Stimulated activated CD8-positive, alpha-beta memory T cell treated with anti-CD3 and anti-CD28 coated beads, Interleukin-7, amount 100 ng/mL, for 1 hour (primary cell): ENCODE measurements at places on chromosomes 1 and 21.

- no peak for DNase-seq
Observed at GRCh38 chr1:244768186-244768585, 67.3 kb upstream of the COX20 start.

DNA sequence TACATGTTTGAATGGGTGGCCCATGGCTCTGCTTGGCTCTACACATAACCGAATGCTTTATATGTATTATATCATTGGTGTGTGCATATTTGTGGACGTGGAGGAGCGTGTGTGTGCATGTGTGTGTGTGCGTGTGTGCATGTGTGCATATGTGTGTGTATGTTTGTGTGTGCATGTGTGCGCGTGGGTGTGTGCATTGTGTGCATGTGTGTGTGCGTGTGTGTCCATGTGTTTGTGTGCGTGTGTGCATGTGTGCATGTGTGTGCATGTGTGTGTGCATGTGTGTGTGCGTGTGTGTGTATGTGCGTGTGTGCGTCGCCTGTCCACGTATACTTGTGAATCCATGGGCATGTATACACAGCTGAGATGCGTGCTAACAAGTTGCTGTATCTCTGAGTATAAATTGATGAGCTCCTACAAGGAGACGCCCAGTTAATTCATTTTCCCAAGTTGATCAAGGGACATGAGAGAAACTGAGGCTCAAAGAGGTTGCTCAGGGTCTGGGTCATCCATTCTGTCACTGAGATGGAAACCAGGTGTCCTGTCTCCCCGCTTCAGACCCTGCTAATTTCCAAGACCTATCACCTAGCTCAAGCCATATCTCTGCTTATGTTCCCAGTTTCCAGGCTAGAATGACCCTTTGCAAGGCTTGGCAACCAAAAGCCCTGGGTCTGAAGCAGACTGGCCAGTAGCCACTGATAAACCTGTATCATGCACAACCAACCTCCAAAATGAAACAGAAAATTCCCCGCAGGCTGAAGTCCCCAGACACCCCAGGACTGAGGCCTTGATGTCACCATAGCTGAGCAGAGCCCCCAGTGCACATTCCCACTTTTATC lies 2.8 kb upstream of the CTRC start:
- no peak for DNase-seq

DNA sequence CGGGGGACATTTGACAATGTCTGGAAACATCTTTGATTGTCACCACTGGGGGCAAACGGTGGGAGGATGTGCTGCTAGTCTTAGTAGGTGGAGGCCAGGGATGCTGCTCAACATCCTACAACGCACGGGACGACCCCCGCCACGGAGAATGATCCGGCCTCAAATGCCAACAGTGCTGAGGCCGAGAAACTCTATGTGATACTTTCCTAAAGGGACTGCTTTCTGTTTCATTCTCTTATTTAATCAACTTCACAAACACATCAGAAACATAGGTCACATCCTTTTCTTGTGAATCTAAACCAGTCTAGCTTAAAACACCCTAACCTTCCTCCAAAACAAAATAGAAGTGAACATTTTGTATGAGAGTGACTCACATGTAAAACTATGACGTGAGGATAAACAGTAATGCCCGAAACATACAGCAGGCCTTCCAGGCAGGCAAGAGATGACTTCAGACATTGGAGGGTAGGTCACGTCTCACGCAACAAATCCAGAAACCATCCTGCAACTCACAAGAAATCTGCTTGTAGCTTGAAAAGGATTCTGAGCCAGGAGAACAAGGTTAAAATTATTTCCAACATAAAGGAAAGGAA lies 37.2 kb upstream of the ETS2 start:
- no peak for DNase-seq

GRCh38 chr21:19268686-19269085 lies 865.1 kb upstream of the TMPRSS15 start:
- no peak for DNase-seq

DNA sequence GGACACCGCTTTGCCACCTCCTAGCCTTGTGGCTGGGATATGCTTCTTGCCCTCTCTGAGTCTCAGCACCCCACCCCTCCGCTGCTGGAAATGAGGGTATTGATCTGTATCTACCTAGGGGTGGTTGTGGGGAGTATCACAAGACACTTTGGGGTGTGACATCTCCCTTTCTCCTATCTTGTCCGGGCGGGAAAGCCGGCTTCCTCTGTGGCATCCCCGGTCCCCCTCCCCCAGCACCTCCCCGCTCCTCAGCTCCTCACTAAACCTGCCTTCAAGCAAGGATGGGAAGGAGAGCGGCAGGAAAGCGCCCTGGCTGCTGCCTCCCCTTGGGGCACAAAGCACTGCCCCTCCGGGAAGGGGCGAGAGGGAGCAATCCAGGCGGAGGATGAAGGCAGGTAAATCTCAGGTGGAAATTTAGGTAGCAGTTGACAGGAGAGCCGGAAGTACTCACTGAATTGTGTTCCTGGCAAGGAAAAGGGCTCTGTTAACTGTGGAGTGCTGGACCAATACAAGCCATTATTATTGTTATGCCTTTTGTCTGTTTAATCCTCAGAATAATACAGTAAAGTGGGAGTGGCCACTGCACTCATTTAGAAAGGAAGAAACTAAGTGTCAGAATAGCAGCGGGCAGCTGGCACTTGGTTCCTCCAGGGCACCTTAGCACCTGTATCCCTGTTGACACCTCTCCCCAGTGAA lies 49.0 kb upstream of the LRP8 start:
- DNase-seq, result no peak

DNA sequence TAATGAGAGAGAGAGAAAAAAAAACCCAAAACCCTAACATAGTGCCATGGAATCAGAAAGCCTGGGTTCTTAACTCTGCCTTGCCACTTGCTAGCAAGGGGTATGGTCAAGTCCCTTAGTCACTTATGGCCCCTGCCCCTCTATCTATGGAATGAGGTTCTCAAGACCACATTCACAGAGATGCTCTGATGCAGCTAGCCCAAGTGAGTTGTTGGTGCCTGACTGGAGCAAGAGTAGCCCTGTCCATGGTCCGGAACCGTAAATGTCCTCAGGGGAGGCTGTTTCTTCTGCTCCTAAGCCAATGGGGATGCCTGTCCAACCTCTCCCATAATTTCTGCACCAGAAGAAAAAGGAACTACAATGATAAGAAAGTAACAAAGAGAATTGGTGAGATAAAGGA lies 56.8 kb downstream of the CSMD2 start:
- no peak for DNase-seq

GRCh38 chr1:11388617-11389016 lies 90.3 kb upstream of the DISP3 start:
- DNase-seq, result no peak

DNA sequence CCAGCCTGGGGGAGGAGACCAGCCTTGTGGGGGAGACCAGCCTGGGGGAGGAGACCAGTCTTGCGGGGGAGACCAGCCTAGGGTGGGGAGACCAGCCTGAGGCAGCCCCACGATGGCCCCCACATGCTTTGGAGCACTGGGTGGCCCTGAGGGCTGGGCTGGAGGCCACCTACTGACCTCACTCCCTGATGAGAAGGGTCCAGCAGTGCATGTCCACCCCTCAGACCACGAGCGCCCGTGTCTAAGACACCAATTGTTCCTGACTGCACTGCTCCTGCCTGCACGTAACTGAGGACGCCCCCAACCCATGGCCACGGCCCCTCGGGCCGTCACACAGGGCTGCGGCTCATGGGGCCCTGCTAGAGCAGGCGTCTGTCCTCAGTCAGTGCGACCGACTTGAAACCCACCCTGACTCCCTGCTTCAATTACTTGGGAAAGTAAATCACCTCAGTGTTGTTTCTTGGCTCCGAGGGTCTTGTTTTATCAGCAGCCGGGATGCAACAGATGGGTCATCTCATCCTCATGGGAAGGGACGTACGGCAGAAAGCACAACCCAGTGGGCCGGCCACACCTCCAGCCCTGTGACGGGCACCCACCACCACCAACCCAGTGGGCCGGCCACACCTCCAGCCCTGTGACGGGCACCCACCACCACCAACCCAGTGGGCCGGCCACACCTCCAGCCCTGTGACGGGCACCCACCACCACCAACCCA lies at the start of gene SPATC1L:
SPATC1L (minus strand) TSS at position 550 of the 715 bp plus-strand sequence. CDS start 1,643 bp downstream, outside the sequence.
- no peak for DNase-seq

DNA sequence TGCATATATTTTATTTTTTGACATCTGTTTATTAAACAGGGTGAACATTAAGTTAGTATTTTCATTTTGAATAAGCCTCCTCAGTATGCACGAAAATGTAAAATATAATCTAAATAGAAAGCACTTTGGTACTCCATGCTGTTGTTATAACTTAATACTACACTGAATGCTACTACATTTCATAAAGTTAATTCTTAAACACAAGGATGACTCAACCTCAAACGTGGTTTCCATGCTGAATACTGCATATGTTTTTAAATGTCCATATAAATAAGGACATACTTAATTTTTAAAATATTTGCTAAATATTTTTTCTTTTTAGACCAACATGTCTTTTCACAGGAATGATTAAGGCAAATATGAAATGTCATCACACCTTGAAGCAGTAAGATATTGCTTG lies 83.9 kb downstream of the USP24 start:
- DNase-seq, result no peak

GRCh38 chr1:170426596-170426995 lies 105.4 kb upstream of the GORAB start:
- DNase-seq, result no peak

DNA sequence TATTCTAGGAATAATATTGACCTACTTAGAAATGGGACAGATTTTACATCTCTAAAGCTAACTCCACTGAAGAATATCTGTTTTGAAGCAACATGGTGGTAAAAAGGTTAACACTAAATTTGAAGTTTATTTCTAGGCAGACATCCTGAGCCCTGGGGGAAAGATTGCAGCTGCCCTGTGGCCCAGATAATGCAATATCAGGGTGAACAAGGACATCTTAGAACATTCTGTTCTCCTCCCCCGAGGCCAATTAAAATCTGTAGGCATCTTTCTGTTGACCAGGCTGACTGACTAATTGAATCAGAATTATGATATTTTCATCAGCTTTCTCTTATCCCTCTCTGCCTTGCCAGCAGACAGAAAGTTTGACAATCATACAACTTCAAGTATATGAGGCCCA lies 149.8 kb upstream of the DUSP10 start:
- DNase-seq, result no peak

GRCh38 chr1:89129911-89130310 lies 4.0 kb upstream of the GBP2 start:
- no peak for DNase-seq

DNA sequence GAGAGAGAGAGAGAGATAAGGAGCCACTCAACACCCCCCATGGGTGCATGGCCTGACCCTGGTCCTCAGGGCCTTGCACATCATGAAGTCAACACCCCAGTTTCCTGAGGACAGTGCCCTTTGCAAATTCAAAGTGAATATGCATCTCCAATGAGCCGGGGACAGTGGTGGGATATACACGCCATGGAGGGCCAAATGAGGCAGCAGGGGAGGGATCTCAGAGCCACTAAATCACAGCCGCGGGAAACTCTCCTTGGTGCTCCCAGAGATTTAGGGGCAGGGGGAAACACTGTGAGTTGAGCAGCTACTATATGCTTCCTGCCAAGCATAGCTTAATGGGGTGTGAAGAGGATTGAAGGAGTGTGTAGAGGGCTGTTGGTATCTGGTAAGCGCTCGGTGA lies 35.5 kb downstream of the MATN1 start:
- DNase-seq, result no peak

- no peak for DNase-seq
Observed at GRCh38 chr1:234698686-234699085, 88.7 kb upstream of the IRF2BP2 start.

DNA sequence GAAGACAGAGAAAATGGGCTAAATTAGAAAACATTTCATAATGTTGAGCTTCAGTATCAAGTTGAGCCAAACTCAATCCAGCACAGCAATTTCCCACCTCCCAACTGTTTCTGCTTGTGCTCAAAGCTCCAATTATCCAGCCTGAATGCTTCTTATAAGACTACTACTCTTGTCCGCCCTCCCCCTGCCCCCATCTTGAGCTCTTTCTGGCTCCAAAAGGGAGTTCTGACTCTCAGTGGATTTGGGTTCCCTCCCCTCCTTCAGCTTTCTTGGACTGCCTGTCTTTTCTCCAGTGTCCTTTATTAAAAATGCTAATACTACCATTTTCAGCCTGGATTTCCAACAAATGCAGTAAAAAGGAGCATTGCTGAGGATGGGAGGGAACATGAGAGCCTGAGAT lies 174.8 kb downstream of the ASTN1 start:
- no peak for DNase-seq

DNA sequence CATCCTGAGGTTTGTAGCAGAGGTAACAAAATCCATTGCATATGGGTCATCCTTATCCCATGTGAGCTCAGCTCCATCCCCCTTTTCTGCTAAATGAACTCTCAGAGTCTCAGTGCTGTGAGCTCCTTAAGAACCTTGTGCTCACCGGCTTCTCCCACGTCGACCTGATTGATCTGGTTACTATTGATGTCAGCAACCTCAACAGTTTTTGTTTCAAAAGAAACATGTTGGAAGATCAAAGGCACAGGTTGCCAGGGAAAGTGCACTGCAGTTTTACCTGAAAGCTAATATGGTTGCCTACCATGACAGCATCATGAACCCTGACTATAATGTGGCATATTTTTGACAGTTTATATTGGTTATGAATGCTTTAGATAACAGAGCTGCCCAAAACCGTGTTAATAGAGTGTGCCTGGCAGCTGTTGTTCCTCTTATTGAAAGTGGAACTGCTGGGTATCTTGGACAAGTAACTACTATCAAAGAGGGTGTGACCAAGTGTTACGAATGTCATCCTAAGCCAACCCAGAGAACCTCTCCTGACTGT lies 131.4 kb downstream of the HS2ST1 start:
- no peak for DNase-seq

- DNase-seq, result no peak
Observed at GRCh38 chr1:113616156-113616555, 143.1 kb downstream of the PHTF1 start.

DNA sequence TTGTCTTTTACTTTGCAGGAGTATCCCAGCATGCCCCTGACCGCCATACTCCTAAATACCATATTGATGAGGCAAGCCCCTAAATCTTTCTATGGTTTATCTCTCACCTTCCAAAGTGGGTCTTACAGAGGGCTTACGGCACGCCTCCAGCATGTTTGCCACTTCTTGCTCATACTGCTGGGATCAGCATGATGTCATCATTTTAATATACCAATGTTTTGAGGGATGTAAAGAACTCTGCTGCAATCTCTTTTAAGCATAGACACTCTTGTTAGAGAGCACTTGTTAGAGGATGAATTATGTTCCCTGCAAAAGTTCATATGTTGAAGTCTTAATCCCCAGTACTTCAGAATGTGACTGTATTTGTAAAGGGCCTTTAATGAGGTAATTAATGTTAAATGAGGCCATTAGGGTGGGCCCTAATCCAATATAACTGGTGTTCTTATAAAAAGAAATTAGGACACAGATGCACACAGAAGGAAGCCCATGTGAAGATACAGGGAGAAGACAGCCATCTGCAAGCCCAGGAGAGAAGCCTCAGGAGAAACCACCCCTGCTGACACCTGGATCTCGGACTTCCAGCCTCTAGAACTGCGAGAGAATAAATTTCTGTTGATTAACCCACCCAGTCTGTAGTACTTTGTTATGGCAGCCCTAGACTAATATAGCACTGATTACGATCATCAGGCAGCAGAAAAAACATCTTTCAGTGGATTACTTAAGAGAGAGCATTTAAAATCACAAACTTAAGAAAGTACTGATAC lies 16.4 kb upstream of the ABCB10 start:
- DNase-seq, result no peak
